ENCODE measurements at places on chromosomes 5 and 9. TPM values are rescaled to one million over a fixed set of nuclear protein-coding genes. Genes with fewer than 3 reads are reported as not detected.

DNA sequence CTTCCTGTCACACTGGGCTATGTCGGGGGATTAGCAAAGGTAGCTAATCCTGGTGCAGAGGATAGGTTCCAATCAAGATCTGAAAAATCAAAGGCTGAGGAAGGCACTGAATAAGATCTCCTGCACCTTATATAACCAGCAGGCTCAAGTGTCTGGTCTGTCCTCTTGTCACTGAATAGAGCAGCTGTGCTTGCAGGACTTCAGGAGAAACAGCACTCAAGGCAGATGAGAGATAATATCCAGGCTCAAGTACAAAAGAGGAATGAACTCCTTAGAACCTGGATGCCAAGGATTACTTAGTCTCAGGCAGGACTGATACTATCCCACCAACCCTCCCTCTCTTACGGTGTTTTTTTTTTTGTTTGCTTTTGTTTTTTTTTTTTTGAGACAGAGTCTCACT lies 108.8 kb upstream of the LRRTM2 start:
- H3K4me1 ChIP-seq, result peaks cover 31% of the 10 kb centered on the region
- H3K4me3 ChIP-seq, result no peak overlapping the region
- no peaks in the 10 kb centered on the region for H3K27me3 ChIP-seq
- no peak overlapping the region for H3K27ac ChIP-seq
- no peaks in the 10 kb centered on the region for H3K36me3 ChIP-seq

- no peaks in the 10 kb centered on the region for H3K27me3 ChIP-seq
- no peak for DNase-seq
- H3K36me3 ChIP-seq, result no peaks in the 10 kb centered on the region
- H3K4me1 ChIP-seq, result no peaks in the 10 kb centered on the region
- H3K4me3 ChIP-seq, result no peak overlapping the region
These were observed 135.4 kb downstream of the WDR41 start for GRCh38 chr5:77356740-77357139.

GRCh38 chr9:99590840-99591239 lies 230.8 kb upstream of the NR4A3 start:
- H3K27ac ChIP-seq, result no peak overlapping the region
- H3K4me3 ChIP-seq, result no peak overlapping the region
- H3K36me3 ChIP-seq, result no peaks in the 10 kb centered on the region
- H3K27me3 ChIP-seq, result no peaks in the 10 kb centered on the region
- no peaks in the 10 kb centered on the region for H3K4me1 ChIP-seq
- DNase-seq, result no peak

- no peaks in the 10 kb centered on the region for H3K36me3 ChIP-seq
- no peak overlapping the region for H3K27ac ChIP-seq
- H3K4me1 ChIP-seq, result no peaks in the 10 kb centered on the region
- no peak for DNase-seq
- H3K27me3 ChIP-seq, result no peaks in the 10 kb centered on the region
- H3K4me3 ChIP-seq, result no peak overlapping the region
These were observed 216.9 kb downstream of the SPOCK1 start for GRCh38 chr5:137282216-137282615.

DNA sequence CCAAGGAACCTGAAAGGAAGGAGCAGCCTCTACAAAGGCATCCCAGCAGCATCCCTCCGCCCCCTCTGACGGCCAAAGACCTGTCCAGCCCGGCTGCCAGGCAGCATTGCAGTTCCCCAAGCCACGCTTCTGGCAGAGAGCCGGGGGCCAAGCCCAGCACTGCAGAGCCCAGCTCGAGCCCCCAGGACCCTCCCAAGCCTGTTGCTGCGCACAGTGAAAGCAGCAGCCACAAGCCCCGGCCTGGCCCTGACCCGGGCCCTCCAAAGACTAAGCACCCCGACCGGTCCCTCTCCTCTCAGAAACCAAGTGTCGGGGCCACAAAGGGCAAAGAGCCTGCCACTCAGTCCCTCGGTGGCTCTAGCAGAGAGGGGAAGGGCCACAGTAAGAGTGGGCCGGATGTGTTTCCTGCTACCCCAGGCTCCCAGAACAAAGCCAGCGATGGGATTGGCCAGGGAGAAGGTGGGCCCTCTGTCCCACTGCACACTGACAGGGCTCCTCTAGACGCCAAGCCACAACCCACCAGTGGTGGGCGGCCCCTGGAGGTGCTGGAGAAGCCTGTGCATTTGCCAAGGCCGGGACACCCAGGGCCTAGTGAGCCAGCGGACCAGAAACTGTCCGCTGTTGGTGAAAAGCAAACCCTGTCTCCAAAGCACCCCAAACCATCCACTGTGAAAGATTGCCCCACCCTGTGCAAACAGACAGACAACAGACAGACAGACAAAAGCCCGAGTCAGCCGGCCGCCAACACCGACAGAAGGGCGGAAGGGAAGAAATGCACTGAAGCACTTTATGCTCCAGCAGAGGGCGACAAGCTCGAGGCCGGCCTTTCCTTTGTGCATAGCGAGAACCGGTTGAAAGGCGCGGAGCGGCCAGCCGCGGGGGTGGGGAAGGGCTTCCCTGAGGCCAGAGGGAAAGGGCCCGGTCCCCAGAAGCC lies 30.8 kb downstream of the CD180 start:
- DNase-seq, result peak; percentile 73
- peaks cover 32% of the 10 kb centered on the region for H3K36me3 ChIP-seq
- H3K27ac ChIP-seq, result peak overlapping the region; percentile 83
- no peaks in the 10 kb centered on the region for H3K27me3 ChIP-seq
- H3K4me1 ChIP-seq, result peaks cover 73% of the 10 kb centered on the region

GRCh38 chr5:113435575-113435974 lies 786 bp upstream of the TSSK1B start:
- no peak overlapping the region for H3K27ac ChIP-seq
- no peaks in the 10 kb centered on the region for H3K27me3 ChIP-seq
- H3K4me1 ChIP-seq, result no peaks in the 10 kb centered on the region
- DNase-seq, result no peak

DNA sequence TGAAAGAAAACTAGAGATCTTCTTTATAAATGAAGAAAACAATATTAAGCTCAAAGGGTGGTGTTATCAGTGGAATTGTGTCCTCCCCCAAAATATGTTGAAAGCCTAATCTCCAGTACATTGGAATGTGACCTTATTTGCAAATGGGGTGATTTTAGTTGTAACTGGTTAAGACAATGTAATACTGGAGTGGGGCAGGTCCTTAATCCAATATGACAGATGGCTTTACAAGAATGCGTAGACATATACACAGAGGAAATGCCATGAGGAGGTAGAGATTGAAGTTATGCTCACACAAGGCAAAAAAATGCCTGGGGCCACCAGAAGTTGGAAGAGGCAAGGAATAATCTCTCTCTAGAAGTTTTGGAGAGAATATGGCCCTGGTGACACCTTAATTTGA lies 13.7 kb upstream of the TRIM32 start:
- no peak overlapping the region for H3K4me3 ChIP-seq
- no peaks in the 10 kb centered on the region for H3K36me3 ChIP-seq
- DNase-seq, result no peak
- H3K27me3 ChIP-seq, result no peaks in the 10 kb centered on the region
- H3K27ac ChIP-seq, result no peak overlapping the region

- H3K27me3 ChIP-seq, result no peaks in the 10 kb centered on the region
- H3K4me1 ChIP-seq, result no peaks in the 10 kb centered on the region
- no peak overlapping the region for H3K27ac ChIP-seq
- no peak overlapping the region for H3K4me3 ChIP-seq
- DNase-seq, result no peak
These were observed 456.2 kb downstream of the RASEF start for GRCh38 chr9:82606492-82607382.

- no peaks in the 10 kb centered on the region for H3K27me3 ChIP-seq
- no peak overlapping the region for H3K27ac ChIP-seq
- no peak overlapping the region for H3K4me3 ChIP-seq
- DNase-seq, result no peak
These were observed 45.3 kb downstream of the SLC36A1 start for GRCh38 chr5:151492729-151493128.

DNA sequence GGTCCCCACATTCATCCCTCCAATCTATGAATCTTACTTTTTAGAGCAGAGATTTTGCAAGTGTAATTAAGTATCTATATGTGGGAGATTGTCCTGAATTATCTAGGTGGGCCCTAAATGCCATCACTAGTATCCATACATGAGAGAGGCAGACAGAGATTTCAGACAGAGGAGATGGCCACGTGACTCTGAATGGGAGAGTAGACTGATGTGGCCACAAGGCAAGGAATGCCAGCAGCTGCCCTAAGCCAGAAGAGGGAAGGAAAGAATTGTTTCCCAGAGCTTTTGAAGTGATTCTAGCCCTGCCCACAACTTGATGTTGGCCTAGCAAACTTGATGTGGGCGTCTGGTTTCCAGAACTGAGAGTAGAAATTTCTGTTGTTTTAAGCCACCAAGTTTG lies 90.1 kb upstream of the PCAT7 start:
- H3K36me3 ChIP-seq, result peaks cover 20% of the 10 kb centered on the region
- H3K4me1 ChIP-seq, result no peaks in the 10 kb centered on the region
- no peak overlapping the region for H3K27ac ChIP-seq
- H3K4me3 ChIP-seq, result no peak overlapping the region
- H3K27me3 ChIP-seq, result no peaks in the 10 kb centered on the region

- no peak for DNase-seq
- H3K27ac ChIP-seq, result no peak overlapping the region
- H3K4me1 ChIP-seq, result no peaks in the 10 kb centered on the region
- no peaks in the 10 kb centered on the region for H3K36me3 ChIP-seq
These were observed 78.6 kb downstream of the ANXA1 start for GRCh38 chr9:73230251-73230650.

- no peak for DNase-seq
- H3K4me3 ChIP-seq, result no peak overlapping the region
- no peak overlapping the region for H3K27ac ChIP-seq
- no peaks in the 10 kb centered on the region for H3K4me1 ChIP-seq
- peaks cover 3% of the 10 kb centered on the region for H3K27me3 ChIP-seq
These were observed 304.1 kb upstream of the PANK3 start for GRCh38 chr5:168883281-168883741.

DNA sequence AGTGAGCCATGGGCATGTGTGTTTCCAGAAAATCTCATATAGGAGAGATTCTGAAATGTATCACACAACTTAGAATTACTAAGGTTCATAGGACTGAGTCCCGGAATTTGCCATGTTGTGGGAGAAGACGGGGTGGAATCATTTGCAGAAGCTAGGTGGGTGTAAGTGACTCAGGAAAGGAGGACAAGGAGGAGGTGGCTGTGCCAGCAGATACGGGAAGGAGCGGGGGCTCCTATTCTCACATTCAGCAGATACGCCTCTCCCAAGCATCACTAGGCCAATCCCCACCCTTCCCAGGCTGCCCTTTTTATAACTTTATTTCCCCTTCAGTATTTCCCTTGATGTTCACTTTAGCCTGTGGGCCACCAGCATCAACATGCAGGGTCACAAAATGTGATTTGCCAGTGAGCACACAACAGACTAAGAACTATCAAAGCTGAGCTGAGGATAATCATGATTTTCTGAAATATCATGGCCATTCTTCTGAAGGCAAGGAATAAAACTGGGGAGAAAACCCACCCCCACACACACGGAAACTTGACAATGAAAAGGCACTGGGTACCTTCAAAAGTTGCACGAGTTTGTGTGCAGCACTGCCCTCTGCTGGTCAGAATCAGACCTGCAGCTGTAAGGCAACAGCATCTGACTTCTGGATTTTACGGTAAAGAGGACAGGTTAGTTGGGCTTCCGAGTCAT lies 133.2 kb downstream of the MTX3 start:
- no peaks in the 10 kb centered on the region for H3K4me1 ChIP-seq
- no peak overlapping the region for H3K27ac ChIP-seq
- DNase-seq, result peak; percentile 78
- no peak overlapping the region for H3K4me3 ChIP-seq
- peaks cover 3% of the 10 kb centered on the region for H3K27me3 ChIP-seq

The CTXN3 gene
- total RNA-seq, result not detected

The SPINK7 gene
- total RNA-seq, result not detected

The SPINK9 gene
- not detected for total RNA-seq

The SMC5 gene
- 37.7 TPM for total RNA-seq

The SLC6A3 gene
- not detected for total RNA-seq

Measured in CD4-positive, alpha-beta T cell (primary cell).